Right renal pelvis (tissue), 4 donors: ENCODE measurements at places on chromosomes 2 and 18.
A peak's percentile ranks its signal among the peaks of the same experiment; 100 is the strongest.

DNA sequence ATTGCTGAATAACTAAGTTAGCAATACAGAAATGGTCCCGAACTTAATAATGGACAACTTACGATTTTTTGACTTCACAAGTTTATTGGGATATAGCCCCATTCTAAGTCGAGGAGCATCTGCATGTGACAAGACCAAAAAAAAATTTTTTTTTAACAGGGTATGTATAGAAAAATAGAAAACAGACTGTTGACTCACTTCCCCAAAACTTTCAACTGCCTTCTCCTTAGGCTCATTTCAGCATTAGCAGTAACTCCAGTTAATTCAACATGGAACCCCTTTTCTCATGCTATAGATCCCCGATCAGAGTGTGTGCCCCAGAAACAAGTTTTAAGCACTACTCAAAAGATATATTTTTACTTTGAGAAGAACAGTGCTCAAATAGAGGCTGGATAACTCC lies 5.4 kb downstream of the CD302 start:
- no peak for DNase-seq

DNA sequence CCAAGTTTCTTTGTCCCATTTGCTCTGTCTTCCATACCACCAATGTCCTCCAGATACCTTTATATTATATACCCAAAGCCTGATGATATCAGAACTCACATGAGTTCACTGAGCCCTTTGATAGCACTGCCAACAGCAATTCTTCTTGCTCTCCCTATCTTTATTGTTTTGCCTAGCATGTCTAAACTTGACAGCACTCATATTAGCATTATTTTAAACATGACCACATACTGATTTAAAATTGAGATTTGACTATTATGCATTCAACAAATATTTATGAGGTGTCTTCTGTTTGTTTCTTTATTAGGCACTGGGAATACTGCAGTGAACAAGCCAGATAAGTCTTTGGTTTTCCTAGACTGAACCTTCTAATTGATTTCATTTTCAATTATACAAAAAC lies 587.3 kb upstream of the GCFC2 start:
- no peak for DNase-seq

DNA sequence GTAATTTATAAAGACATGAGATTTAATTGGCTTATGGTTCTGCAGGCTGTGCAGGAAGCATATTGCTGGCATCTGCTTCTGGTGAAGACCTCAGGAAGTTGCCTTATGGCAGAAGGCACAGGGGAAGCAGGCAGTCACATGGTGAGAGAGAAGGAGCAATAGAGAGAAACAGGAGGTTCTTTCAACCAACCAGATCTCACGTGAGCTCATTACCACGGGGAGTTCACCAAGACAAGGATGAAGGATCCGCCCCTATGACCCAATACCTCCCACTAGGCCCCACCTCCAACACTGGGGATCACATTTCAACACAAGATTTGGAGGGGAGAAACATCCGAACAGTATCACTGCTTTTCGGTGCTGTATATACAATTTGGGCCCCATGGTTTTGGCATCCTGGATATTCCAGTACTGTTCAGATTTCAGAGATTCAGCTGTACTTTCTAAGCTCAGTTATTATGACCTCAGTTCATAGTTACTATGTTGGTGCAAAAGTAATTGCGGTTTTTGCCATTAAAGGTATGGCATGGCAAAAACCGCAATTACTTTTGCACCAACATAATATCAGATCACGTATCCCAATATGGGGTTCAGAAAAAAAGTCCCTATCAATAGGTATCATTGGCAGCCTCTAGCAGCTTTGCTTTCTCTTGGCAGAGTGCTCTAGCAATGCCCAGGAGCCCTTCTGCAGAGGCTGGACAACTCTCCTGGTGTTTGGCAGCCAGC lies 189.6 kb upstream of the SIX3 start:
- no peak for DNase-seq

GRCh38 chr18:50707855-50708469 lies 111.9 kb downstream of the MRO start:
- no peak for DNase-seq

DNA sequence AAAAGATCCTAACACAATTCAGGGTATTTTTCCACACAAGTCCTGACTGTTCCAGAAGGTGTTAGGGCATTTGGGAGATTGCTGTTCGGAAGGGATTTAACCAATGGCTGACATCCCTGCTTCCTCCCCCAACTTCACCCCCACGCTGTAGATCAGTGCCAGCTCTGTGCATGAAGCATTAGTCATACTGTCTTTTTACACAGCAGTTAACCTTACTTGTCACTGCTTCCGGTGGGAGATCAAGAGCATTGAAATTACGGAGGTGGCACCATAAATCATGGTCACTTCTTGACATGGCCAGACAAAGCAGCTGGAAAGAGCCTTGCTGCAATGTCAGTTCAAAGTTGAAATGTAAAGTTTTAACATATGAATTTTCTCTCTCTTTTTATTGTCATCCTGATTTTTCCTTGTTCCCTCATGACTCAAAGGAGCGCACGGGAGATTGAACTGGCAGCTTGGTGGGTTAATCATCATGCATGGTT lies 70.2 kb downstream of the HRH4 start:
- peak; percentile 41 for DNase-seq

GRCh38 chr2:225318440-225318839 lies 81.1 kb upstream of the NYAP2 start:
- no peak for DNase-seq
